ENCODE measurements at places on chromosomes 11 and 22. TPM values are rescaled to one million over a fixed set of nuclear protein-coding genes. Genes with fewer than 3 reads are reported as not detected.

Gene OR4D9
- total RNA-seq = not detected

- peaks cover 10% of the 10 kb centered on the region for H3K4me1 ChIP-seq
- no peak for DNase-seq
- no peaks in the 10 kb centered on the region for H3K27me3 ChIP-seq
- H3K36me3 ChIP-seq = no peaks in the 10 kb centered on the region
- no peak overlapping the region for H3K27ac ChIP-seq
Observed at GRCh38 chr11:126127898-126128297, 65.2 kb upstream of the CDON start.

DNA sequence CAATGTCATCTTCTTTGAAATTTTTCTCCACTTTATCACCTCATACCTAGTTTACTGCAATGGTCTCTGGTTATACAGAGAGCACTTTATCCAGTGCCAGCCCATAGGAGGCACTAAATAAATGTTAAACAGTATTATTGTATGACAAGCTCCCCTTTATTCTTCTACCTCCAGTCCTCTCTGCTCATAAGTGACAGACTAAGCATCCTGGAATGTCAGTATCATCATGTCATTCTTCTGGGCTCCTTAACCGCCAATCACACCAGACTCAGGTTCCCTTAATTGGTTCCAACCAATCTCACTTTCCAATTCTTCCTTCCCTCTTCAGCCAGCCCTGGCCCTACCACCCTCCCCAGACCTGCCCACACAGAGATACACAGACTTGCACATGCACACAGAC is 93.1 kb downstream of the RPL27A start:
- no peak overlapping the region for H3K4me3 ChIP-seq
- no peaks in the 10 kb centered on the region for H3K36me3 ChIP-seq
- H3K27ac ChIP-seq = no peak overlapping the region

GRCh38 chr11:90237004-90237403 is 14.2 kb upstream of the CHORDC1 start:
- DNase-seq = no peak
- no peak overlapping the region for H3K4me3 ChIP-seq
- H3K36me3 ChIP-seq = no peaks in the 10 kb centered on the region
- H3K27me3 ChIP-seq = no peaks in the 10 kb centered on the region
- no peaks in the 10 kb centered on the region for H3K4me1 ChIP-seq

Gene IFITM10
- 0.14 TPM for total RNA-seq

- no peak for DNase-seq
- no peak overlapping the region for H3K27ac ChIP-seq
- no peaks in the 10 kb centered on the region for H3K27me3 ChIP-seq
- peaks cover 20% of the 10 kb centered on the region for H3K36me3 ChIP-seq
- H3K4me1 ChIP-seq = no peaks in the 10 kb centered on the region
Observed at GRCh38 chr22:30405731-30406130, 8.9 kb downstream of the SEC14L2 start.

DNA sequence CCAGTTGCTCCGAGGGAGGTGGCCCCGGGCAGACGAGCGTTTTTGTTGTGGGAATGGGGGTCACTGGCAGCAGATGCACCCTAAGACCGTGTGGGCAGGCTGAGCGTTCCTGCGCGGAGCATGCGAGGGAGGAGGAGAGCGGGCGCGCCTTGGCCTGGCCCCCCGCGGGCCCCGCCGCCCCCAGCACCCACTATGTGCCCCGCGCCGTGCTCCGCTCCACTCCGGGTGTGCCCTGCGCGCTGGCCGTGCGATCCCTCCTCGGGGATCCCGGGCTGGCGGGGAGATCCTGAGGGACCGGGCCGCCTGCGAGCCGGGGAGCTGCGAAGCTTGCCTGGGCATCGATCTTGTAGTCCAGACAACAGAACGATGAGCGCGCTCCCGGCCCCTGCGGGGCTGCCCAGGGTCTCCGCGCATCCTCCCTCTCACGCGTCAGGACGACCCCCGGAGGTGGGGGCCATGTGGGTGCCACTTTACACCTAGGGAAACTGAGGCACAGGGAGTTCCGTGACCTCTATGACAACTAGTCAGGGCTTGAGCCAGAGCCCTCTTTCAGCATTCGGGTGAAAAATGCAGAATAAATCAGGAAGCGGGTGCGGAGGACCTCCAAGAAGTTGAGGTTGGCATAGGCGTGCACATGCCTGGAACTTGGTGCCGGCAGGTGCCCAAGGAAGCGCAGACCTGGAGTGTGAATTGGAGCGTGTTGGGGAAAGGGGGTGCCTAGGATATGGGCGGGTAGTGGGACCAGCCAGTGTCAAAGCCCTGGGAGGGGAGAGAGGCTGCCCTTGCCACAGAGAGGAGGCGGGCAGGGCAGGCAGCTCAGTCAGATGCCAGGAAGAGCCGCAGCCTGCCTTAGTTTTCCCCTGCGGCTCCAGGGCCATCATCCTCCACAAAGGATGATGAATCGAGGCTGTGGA is 1.3 kb upstream of the KMT5B start:
- H3K27ac ChIP-seq = peak overlapping the region; percentile 80
- no peaks in the 10 kb centered on the region for H3K36me3 ChIP-seq
- H3K4me1 ChIP-seq = peaks cover 24% of the 10 kb centered on the region
- peaks cover 41% of the 10 kb centered on the region for H3K27me3 ChIP-seq

- H3K4me1 ChIP-seq = peaks cover 3% of the 10 kb centered on the region
- DNase-seq = no peak
- no peak overlapping the region for H3K27ac ChIP-seq
- peaks cover 2% of the 10 kb centered on the region for H3K27me3 ChIP-seq
- H3K4me3 ChIP-seq = no peak overlapping the region
Observed at GRCh38 chr11:63623513-63624140, 9.4 kb upstream of the PLAAT3 start.

- no peak overlapping the region for H3K27ac ChIP-seq
- H3K4me1 ChIP-seq = no peaks in the 10 kb centered on the region
- no peaks in the 10 kb centered on the region for H3K27me3 ChIP-seq
- H3K36me3 ChIP-seq = no peaks in the 10 kb centered on the region
- DNase-seq = no peak
Observed at GRCh38 chr22:43848366-43849171, 13.7 kb downstream of the SULT4A1 start.

Gene FOLR3
- total RNA-seq = 0.33 TPM

DNA sequence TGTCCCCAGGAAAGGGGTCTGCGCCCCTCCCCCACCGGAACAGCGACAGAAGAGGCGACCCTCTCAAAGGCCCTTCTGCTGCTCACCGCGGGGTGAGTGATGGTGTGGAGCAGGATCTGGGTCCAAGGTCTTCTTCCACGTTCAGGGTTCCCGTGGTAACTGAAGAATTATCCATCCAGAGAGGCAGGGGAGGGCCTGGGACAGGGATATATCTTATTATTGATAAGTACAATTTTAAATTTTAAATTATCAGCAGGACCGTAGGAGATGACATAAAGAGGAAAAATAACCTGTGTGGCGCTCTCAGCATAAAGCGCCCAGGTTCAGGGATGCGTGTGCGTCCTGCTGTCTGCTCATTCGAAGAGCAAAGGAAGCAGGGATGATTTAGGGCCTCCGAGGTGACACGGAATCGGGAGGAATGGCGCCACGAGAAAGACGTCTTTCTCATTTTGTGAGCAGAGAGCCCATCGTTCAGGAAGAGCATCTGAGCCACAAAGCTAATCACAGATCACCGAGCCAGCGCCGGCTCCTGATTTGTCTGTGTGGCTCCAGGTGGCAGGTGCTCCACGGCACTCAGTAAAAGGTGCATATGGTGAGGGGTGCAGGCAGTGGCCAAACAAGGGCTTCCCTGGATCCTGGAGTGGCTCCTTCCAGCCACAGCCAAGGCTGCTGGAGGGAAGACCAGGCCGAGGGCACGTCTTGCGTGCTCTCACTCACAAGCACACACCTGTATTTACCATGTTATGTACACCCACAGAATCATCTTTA is 19.3 kb downstream of the KRTAP5-5 start:
- no peak overlapping the region for H3K27ac ChIP-seq
- peaks cover 22% of the 10 kb centered on the region for H3K27me3 ChIP-seq
- peaks cover 4% of the 10 kb centered on the region for H3K4me1 ChIP-seq
- no peak for DNase-seq
- no peaks in the 10 kb centered on the region for H3K36me3 ChIP-seq

Measured in thymus (tissue), 14 donors.